ENCODE measurements at places on chromosomes 2 and 18.

- no peak for DNase-seq
Observed at GRCh38 chr2:48790407-48791170, 35.1 kb upstream of the LHCGR start.

GRCh38 chr18:57125627-57126026, 21.3 kb upstream of the BOD1L2 start:
- no peak for DNase-seq

DNA sequence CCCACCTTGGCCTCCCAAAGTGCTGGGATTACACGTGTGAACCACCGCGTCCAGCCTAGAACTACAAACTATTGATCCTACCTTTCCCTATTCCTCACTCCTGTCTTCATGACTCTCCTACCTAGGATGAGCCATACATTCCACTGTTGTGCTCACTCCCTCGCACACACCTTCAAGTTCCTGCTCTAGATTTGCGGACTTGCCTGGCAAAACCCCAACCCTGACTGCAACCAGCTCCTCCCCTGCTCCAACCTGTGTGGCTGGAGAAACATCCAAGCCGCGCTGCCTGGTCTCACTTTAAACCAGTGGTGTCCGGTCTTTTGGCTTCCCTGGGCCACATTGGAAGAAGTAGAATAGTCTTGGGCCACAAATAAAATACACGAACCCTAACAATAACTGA, 5.0 kb upstream of the DNPEP start:
- no peak for DNase-seq

DNA sequence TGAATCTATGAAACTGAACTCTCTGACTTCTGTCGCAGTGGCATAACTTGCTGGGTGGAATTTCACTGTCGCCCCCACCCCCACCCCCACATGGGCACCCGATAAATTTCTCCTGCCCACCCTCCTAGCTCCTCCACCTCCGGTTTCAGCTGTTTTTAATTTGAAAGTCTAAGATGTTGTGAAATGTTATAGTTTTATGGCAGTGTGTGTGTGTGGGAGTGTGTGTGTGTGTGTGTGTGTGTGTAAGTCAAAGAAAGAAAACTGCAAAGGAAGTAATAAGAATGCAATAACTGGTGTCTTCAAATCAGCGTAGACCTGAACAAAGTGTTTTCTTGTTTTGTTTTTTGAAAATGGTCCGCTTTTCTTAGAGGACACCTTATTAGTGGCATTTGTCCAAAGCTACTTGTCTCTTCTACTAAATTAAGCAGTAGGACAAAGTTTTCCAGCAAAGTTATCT, 388 bp downstream of the DTNA start:
- no peak for DNase-seq

DNA sequence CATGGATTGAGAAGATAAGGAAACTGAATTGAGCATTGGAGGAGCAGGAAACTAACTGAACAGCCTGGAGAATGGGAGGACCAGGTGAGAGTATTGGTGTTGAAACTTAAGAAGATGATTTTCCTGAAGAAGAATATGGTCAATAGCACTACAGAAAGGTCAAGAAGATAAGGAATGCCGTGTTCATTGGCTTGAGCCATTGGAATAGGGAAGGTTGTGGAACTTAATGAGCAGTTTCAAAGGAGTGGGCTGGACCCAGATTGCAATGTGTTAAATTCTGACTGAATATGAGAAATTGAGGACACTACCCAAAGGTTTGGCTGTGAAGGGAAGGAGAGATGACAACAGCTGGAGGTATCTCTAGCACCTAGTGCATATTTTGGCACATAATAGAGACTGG, 19.0 kb downstream of the KCMF1 start:
- DNase-seq = no peak
